Thoracic aorta endothelial cell (primary cell): ENCODE measurements at places on chromosomes 5 and 9. TPM values are rescaled to one million over a fixed set of nuclear protein-coding genes. Genes with fewer than 3 reads are reported as not detected.

The C1QTNF3 gene
- 0.57 and 0.80 TPM in 2 replicates for total RNA-seq

The NUTM2G gene
- not detected in 2 replicates for total RNA-seq

The TRIM23 gene
- total RNA-seq = 14.9 and 15.4 TPM in 2 replicates

The CCDC180 gene
- 0.79 and 1.5 TPM in 2 replicates for total RNA-seq

The SLC25A2 gene
- 0.27 and 0.50 TPM in 2 replicates for total RNA-seq

The IGFBPL1 gene
- 0.13 and 0.29 TPM in 2 replicates for total RNA-seq

The CARTPT gene
- not detected in 2 replicates for total RNA-seq
